ENCODE measurements at places on chromosomes 5 and 9.
A peak's percentile ranks its signal among the peaks of the same experiment; 100 is the strongest.

GRCh38 chr9:73183917-73184861 lies 32.5 kb downstream of the ANXA1 start:
- no peak for DNase-seq

GRCh38 chr5:36150676-36151433 lies 832 bp downstream of the LMBRD2 start:
- no peak for DNase-seq

- no peak for DNase-seq
Observed at GRCh38 chr5:64923151-64923685, 154.5 kb downstream of the CWC27 start.

GRCh38 chr9:88826181-88826580 lies 165.1 kb upstream of the S1PR3 start:
- no peak for DNase-seq

- no peak for DNase-seq
Observed at GRCh38 chr9:10764481-10764880, 151.7 kb upstream of the PTPRD start.

GRCh38 chr5:157549283-157549629 lies 26.3 kb downstream of the ADAM19 start:
- no peak for DNase-seq

DNA sequence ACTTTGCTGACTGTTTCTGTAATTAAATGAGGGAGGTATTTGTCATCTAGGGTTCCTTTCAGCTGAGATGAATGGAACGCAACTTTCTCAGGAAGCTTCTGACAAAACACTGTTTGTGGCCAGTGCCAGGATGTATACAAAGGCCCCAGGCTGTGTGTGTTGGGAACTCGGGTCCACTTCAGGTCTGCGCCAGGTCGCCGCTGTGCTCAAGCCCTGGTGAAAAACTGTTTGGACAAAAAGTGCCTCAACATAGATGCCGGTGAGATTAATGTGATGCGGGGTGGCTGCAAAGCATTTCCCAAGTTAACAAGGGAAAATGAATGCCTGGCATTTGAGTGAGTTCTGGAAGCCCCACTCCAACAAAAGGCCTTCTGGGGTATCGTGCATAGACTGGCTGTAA lies 156.4 kb downstream of the GABBR2 start:
- peak; percentile 25 for DNase-seq

- no peak for DNase-seq
Observed at GRCh38 chr5:110324876-110325275, 401.6 kb downstream of the TMEM232 start.
